ENCODE measurements at places on chromosomes 12 and 14.

GRCh38 chr12:6962285-6963015, 8.0 kb downstream of the PHB2 start:
- DNase-seq, result peak; percentile 86

DNA sequence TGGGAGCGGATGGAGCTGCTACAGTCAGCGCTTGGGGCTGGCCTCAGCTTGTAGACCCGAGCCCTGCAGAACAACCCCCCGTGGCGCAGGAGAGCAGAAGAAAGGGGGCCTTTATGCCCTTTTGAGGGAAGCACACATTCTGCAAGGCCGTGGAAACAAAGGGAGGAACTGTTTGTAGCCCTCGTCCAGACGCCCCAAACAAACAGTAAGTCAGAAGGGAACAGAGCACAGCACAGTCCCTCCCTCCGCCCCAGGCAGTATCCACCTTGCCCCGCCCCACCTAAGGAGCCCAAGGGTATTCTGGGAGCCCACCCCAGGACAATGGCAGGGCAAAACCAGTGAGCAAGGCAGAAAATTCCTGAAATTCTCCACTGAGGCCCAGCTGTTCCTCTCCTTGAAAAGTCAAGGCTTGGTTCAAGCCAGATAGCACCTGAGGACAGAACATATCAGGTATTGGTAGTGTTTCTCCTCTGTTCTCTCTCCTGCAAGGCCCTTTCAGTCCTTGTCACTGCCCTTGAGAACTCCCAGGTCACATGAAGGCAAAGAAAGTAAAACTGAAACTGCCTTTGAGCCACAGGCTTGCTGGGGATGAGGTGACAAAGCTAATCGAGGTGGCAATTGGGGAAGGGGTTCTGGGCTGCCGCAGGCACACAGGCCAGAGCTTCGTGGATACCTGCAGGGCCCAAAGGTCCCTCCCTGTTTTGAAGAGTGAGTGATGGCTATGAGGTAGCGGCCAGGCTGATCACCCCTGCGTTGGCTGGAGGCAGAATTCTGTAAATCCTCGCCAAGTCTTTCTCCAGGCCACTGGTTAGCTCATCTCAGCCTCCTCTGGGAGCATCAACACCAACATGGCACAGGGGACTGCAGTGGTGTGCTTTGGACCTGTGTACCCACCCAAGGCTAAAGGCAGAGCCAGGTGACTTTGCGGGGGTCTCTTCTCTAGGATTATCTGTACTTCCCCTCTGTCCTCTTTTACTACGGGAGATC, 499 bp downstream of the DGLUCY start:
- peak; percentile 75 for DNase-seq

DNA sequence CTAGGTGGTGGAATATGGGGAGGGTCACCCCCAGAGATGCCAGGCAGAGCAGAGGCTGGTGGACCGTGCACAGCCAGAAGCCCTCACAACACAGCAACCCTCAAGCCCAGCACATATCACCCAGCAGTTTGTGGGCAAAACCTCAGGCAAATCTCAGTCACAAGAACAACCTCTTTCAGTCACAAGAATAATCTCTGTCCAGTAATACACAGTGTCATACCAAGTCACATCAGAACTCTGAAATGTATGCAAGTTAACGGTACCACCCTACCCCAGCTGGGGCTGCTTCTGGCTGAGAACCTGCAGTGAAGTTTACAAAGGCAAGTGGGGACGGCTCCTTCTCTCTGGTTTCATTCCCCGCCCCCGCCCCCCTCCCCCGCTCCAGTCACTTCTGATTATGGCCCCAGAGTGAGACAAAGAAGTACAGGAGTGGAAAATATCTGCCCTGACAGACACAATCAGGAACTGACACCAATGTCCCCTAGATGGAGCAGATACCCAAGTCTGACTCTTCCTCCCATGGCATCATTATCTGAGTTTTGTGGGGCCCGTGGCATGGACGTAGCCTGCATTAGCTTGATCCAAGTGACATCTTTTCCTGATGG, 480.9 kb upstream of the TMEM132C start:
- no peak for DNase-seq

GRCh38 chr12:117231750-117232149, 41.5 kb upstream of the FBXO21 start:
- DNase-seq, result no peak

DNA sequence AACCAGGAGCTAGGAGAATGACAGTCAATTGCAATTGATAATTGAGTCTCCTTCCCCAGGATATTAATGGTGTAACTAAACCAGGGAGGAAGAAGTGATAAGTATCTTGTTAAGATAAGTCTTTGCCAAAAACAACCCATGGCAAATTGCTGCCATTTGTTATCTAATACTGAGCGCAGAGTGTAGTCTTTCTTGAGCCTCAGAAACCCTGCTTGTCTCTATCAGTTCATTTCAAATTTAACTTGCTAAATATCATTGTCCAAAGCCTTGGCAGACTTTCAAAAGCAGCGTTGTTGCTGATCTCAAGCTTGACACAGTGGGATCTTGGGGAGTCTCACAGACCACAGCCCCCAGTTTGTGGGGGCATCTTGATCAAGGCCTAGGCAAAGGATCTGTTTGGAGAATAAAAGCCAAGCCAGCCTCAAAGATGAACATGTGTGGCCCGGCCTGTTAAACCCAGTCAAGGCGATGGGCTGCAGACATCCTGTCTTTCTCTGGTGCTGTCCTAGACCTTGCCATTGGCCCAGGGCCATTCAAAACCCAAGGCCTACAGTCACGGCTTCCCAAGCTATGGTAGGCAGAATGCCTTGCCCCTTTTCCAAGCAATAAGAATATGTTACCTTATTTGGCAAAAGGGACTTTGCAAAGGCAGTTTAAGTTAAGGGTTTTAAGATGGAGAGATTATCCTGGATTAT, 164.2 kb downstream of the CHST11 start:
- no peak for DNase-seq

DNA sequence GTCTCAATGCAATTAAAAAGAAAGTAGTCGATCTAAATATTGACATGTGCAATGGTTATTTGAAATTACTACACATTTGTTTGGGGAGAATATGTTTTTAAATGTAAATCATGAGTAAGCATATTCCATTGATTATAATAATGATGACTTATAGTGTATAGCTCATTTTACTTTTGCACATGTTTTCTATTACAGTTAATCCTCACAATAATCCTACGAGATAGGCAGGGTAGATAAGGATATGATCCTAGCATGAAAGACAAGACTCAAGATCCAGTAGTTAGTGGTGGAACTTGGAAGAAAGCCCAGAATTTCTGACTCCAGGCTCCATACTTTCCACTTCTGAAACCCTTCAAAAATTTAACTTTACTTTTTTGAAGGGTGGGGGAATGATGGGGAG, 94.0 kb downstream of the NAV3 start:
- DNase-seq, result no peak

DNA sequence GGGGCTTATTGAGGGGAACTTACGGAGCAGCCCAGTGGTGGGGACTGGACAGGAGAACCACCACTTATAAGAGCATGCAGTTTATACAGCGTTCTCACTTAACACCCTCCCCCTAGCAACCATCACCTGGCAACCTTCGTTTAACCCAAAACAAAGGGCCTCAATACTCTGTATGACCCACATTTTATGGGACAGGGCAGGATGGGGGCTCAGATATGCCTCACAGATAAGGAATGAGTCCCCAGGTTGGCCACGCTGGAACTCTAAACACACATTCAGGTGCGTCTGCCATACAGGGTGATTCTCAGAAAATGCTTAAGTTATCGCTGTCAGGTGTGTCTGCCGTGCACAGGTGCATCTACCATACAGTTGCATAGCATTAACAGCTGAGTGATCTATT, 99.2 kb downstream of the GCH1 start:
- DNase-seq, result peak; percentile 36

DNA sequence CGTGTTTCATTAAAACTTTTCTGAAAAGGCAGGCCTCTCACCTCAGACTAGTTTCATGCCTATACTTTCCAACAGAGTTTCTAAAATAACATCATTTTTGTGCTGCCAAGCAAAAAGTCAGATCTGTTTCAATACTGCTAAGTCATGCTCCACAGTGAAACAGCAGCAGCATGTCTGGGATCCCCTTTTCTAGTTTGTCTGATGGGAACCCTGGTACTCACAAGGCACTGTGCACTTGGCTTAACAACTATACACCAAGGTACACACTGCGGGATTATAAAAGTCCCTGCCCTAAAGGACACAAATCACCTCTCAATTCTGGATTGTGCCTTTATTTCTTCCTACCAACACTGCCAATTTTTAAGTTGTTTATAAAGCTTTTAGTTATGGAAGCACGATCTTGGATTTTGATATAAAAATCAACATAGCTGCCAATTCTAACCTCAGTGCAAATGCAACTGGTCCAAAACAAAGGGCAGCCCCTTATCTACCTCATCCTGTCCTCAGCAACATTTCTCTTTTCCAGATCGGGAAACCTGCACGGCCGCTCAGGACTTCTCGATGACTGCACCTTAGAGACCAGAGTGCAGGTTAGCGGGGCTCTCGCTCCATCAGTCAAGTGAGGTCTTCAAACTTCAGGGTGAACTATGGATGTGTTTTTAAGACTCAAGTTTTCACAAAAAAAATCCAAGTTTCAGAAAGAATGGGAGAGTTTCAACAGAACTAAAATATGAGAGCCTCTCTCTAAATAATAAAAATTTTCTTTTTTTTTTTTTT, 1.7 kb upstream of the EIF5 start:
- DNase-seq, result peak; percentile 39

DNA sequence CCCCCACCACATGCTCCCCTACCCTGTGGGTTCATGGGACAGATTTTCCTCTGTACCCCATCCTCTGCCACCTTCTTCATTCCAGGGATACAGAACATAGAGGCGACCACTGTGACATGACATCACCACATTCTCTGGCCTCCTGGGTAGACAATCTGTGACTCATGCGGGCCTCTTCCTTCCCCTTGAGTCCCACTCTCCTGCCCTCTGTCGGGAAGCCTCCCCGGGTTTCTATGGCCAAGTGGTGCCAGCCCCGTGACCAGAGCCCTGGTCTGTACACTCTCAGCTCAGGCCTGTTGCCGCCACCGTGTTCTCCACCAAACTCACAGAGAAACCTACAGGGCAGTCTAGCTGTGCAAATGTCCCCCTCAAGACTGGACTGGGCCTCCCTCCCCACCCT, 8.0 kb downstream of the CLMN start:
- no peak for DNase-seq

GRCh38 chr14:24376448-24377070, 8.6 kb downstream of the NFATC4 start:
- DNase-seq, result no peak

GRCh38 chr14:68688872-68689371, 103.9 kb downstream of the ZFP36L1 start:
- peak; percentile 35 for DNase-seq

- DNase-seq, result no peak
Measured at GRCh38 chr14:74549588-74549987, 56.0 kb downstream of the ISCA2 start.

- no peak for DNase-seq
Measured at GRCh38 chr14:34128665-34129064, 177.8 kb upstream of the EGLN3 start.

DNA sequence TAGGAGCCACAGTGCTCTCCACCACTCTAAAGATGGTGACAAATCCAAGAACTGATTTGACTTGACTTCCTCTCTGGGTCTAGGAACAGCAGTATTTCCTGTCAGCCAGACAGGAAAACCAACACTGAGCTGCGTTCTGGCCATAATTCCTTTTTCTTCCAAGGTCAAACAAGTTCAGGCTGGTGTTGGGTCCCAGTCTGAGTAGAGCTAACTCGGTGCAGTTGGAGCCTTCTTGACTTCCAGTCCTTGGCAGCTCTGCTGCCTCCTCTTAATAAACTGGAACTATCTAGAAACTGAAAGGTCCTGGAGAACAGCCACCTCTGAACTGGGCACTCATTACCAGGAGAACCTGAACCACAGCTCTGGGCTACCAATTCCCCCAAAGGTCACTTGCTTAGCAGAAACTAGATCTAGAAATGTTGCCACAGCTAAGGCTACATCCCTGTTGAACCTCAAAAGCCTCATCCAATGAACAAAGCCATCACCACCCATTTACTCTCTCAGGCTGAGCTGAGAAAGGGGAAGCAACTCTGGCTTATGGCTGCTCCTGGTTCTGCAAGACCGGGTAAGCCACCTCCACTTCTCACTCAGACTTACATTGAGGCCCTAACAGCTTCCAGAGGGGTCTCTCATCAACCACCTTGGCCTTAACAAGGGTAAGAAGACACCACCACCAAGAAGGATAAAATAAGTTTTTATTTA, 27.7 kb downstream of the MAX start:
- no peak for DNase-seq

DNA sequence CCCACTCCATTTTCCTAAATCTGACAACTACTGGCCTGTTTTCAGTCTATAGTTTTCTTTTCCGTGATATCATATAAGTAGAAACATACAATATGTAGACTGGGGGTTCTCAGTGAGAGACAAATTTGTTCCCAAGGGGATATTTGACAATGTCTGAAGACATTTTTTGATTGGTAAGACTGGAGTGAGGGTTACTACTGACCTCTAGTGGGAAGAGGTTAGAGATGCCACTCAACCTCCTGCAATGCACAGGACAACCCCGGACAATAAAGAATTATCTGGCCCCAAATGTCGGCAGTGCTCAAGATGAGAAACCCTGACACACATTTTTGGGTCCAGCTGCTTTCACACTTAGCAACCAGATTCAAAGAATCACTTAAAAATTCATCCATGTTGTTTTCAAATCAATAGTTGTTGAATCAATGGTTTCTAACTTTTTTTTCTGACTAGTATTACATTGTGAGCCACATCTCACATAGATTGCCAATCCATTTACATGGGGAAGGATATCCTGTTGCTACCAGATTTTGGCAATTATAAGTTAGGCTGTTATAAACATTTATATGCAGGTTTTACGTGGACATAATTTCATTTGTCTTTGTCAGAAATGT, 307.1 kb downstream of the RPL10L start:
- DNase-seq, result peak; percentile 7

DNA sequence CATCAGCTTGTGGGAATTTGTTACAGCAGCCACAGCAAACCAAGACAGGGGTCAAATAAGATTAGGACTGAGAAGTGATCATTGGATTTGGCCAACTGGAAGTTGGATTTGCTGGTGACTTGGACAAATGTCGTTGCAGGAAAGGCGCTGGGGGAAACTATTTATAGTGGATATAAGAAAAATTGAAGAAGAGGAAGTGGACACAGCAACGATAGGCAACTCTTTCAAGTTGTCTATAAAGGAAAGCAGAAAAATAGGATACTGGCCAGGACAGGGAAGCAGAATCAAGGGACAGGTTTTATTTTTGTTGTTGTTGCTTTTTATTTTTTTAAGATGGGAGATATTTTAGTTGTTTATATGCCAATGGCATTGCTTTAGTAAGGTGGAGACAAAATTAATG, 56.2 kb upstream of the RTRAF start:
- DNase-seq, result no peak

Data from NCI-H526 treated with DMSO at 0.1 percent for 48 hours (cell line).